Lung (tissue), 17 donors: ENCODE measurements at places on chromosomes 6 and 20. TPM values are rescaled to one million over a fixed set of nuclear protein-coding genes. Genes with fewer than 3 reads are reported as not detected.

DNA sequence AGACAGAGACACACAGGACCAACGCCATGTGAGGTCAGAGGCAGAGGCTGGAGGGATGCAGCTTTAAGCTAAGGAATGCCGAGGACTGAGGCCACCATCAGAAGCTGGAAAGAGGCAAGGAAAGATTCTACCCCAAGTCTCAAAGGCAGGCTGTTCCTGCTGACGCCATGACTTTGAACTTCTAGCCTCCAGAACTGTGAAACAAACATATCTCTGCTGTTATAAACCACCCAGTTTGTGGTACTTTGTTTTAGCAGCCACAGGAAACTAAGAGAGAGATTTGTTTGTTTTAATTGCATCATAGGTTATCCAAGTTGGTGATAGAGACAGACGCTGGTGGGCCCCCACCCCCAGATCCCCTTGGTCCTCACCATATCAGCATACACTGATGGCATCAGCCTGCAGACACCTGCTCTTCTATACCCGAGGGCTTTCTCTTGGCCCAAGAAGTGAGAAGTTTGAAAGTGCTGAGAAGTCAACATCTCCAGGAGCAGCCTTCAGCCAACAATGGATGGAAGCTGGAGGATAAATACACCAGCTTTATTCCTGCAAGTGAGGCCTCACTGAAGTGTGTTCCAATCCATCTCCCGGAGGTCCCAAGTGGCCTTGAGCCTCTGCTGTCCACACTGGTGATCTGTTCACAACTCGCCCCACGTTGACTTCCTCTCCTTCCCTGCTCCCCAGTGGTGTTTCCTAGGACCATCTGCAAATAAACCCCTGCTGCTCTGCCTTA is 154.7 kb downstream of the BTBD3 start:
- DNase-seq: no peak

DNA sequence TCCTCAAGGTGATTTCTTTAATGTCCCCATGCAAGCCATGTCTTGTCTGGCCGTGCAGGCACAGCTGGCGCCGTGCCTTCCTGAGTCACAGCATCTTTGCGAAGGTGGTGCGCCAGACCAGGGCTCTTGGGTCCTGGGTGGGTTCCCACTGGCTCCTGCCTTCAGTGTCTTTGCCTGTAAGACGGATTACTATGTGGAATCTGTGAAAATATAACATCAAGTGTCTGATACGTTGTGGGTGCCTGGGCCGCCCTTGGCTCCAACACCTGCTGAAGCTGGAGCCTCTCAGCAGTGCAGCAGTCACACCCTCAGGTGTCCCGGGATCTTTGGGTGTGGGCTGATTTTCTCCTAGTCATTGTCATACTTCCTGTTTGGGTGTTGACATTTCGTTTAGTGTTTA is 3.2 kb downstream of the OSBPL2 start:
- DNase-seq: no peak

DNA sequence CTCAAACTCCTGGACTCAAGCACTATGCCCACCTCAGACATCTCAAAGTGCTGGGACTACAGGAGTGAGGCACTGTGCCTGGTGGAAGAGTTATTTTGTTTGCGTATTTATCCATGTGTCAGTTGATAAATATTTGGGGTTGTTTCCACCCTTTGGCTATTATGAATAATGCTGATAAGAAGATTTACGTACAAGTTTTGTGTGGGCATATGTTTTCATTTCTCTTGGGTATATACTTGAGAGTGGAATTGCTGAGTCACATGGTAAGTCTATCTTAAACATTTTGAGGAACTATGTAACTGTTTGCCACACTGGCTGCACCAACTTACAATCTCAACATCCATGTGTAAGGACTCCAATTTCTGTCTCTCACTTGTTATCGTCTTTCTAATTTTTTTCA is 200.3 kb downstream of the RNGTT start:
- no peak for DNase-seq

- DNase-seq: no peak
Measured at GRCh38 chr6:3321875-3322274, 63.1 kb downstream of the PSMG4 start.

THBD gene
- total RNA-seq: 101 TPM

MICB gene
- total RNA-seq: 9.6 TPM

ASIP gene
- not detected for total RNA-seq

XKR7 gene
- total RNA-seq: 0.03 TPM

TTLL9 gene
- total RNA-seq: 7.1 TPM
